ENCODE measurements at places on chromosomes 7 and 10.

GRCh38 chr10:124704428-124705380 is 39.5 kb downstream of the FAM53B start:
- DNase-seq: no peak

DNA sequence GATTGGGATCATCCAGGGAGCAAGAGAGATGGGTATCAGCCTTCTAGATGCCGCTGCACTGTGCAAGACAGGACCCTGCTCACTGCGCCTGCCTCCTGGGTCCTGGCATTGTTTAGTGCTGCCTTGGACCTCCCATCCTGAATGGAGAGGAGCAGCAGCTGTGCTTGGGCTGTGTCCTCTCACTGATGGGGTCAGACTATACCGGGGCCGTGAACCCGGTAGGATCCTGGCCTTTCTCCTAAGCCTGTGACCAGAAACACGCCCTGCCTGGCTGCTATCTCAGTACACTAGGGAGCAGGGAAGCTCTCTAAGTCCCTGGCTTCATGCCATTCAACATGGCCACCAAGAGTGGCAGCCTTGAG is 309.4 kb upstream of the ZNF32 start:
- no peak for DNase-seq

DNA sequence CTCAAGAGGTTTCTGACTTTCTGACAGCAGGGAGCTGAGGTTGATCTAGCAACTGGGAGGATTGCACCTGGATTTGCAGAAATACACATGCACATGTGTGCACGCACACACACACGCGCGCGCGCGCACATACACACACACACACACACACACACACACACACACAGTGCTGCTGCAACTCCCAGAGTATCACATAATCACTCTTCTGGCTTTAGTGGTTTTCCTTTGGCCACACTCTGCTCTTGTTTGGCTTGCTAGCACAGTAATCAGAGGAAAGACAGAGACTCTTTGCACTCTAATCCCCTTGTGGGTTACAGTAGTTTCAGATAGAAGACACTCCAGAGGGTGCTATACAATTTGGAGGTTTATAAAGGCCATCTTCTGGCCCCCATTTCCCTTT is 705.0 kb downstream of the AUTS2 start:
- no peak for DNase-seq

DNA sequence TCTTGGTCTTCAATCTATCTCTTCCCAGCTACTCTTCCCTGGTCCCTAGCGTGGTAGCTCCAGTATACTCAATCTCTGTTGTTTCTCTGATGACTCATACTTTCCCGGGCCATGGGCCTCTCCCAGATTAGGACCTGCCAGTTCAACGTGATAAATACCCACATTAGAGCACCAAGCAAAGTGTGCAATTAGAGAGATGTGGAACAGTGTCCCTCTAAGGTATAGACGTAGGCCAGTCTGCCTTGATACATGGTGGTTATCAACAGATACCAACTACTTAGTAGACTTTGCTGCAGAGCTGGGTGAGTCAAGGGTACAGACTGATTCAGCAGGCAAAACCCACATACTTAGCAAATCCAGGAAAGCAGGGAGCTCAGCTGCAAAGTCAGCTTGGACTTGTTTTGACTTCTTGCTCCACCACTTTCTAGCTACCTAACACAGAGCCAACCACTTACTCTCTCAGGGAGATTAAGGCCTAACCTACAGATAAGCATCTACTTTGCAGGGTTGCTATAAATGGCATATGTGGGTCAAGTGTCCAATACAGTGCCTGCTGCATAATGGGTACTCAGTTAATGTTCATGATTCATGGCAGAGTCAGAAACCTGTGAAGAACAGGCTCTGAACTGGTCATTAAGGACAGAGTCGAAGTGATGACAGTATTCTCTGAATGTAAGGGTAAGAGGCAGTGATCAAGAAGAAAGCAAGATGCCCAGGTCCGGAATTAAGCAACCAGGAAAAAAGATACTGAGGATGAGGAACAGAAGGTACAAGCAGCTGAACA is 176.1 kb downstream of the CHN2 start:
- DNase-seq: no peak

- no peak for DNase-seq
These were observed 101.8 kb upstream of the KMT2C start for GRCh38 chr7:152537639-152538038.

- no peak for DNase-seq
These were observed 142.0 kb downstream of the LCOR start for GRCh38 chr10:96973809-96974747.

- no peak for DNase-seq
These were observed 37.5 kb upstream of the DOCK1 start for GRCh38 chr10:126867567-126868365.

DNA sequence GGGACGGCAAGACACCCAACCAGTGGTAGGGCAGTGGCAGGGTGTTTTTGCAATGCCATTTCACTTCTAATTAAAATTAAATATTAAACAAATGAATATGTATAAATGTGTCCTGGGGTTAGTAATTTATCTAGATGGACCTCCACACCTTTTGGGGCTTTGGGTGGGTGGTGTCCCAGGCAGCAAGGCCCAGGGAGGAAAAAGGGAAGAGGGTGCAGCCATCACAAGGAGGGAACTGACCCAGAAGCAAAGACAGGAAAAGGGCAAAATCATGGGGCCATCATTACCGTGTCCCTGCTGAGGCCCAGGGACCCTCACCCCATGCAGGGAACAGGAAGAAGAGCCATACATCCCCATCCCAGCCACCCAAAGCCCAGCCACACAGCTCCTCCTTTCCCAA is 204.6 kb downstream of the GRID1 start:
- no peak for DNase-seq

- DNase-seq: no peak
These were observed 16.0 kb downstream of the ARL5B start for GRCh38 chr10:18675086-18675801.

- DNase-seq: no peak
These were observed 192.3 kb upstream of the SHH start for GRCh38 chr7:156004265-156005201.

DNA sequence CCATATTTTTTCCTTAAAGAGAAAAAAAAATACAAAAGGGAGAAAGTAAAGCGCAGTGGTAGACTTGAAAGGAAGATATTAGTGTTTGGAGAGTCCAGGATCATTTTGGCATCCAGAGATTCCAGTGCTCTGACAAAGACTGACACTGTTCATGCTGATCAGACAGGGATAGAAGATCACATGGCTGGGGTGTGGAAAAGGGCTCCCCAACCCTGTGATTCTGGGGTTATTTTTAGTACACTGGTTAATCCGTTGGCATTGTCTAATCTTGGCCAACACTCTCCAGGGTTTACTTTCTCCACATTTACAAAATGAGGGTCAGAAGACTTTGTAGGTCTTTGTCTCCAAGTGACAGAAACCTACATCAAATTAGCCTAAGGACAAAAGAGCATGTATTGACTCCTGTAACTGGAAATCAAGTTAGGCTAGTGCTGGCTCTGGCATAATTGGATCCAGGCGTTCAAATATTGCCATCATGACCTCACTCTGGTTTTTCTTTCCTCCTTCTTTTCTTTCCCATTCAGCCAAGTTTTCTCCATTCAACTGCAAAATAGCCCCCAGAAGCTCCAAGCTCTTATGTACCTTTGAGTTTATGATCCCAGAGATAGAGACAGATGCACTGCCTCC is 181.6 kb downstream of the PHTF2 start:
- DNase-seq: no peak

GRCh38 chr7:83001362-83002040 is 161.2 kb downstream of the PCLO start:
- no peak for DNase-seq

- DNase-seq: no peak
These were observed 66.5 kb downstream of the AFAP1L2 start for GRCh38 chr10:114337510-114338462.

DNA sequence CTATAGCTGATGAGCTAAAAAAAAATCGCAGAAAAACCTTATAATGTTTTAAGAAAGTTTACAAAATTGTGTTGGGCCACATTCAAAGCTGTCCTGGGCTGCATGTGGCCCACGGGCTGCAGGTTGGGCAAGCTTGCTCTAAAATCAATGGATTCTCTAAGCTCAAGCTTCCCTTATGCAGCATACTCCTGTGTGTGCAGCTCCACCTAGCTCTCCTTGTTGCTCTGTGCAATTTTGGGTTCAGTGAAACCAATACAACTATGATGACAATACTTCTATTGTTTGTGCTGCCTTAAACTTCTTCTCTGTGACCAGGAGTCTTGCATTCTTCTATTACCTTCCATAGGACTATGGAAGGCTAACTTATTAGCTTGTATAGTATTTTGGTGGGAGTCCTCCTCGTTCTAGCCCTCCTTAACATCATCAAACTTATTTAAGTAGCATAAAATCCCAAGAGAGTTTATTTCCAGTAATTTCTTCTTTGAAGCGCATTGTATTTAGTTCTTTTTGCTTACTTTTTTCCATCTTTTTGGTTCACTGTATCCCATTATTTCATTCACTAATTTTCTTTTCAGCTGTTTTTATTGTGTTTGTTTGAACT is 170.9 kb upstream of the SMIM30 start:
- DNase-seq: peak; percentile 70

- DNase-seq: no peak
These were observed 123.6 kb downstream of the TCF7L2 start for GRCh38 chr10:113073549-113074189.

- no peak for DNase-seq
These were observed 169.4 kb downstream of the ARHGAP12 start for GRCh38 chr10:31759124-31759798.

GRCh38 chr7:132837529-132837928 is 244.4 kb downstream of the CHCHD3 start:
- no peak for DNase-seq

DNA sequence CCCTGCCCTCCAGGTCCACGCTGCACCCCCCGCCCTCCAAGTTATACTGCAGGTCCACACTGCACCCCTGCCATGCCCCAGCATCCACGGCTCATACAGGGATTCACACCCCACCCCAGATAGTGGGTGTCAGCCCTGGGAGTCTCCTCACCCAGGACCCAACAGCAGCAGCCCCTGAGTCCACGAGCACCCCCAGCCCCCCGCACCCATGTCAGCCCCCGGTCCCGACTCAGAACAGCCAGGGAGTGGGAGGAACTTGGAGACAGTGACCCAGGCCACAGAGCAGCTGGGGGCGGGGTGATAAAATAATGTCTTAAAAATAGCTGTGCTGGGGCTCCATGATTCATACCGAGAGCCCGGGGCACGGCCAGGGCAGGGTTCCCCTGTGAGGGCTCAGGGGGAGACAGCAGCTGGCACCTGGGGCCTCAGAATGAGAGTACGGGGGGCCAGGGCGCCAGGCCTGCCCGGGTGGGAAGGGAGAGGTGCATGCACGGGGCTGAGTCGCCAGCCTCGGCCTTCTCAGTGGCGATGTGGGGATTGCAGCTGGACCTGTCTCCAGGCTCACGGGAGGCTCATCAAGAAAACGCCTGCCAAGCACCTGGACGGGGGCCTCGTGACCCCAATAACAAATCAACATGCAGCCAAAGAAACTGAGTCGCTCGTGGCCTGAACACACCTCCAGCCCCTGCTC is 29.8 kb downstream of the ADAP1 start:
- peak; percentile 13 for DNase-seq

- no peak for DNase-seq
These were observed 47.2 kb downstream of the MYL10 start for GRCh38 chr7:101581891-101582290.

GRCh38 chr10:132438091-132439024 is 41.4 kb downstream of the PWWP2B start:
- DNase-seq: no peak

DNA sequence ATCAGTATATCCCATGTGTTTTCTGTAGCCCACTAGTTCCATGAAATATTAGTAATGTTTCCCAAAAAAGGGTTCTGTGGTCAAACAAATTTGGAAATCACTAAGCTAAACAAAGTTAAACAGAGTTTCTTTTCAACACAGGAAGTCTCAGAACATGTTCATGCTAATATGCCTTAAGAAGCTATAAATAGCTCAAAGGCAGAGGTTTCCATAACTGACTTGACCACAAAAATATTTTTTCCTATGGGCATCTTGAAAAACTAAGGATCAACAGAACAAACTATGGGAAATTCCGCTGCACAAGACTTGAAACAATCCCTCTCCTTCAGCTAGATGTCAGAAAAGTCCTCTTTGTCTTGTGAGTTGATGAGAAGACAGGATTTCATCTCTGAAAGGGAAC is 59.7 kb downstream of the SEM1 start:
- no peak for DNase-seq

DNA sequence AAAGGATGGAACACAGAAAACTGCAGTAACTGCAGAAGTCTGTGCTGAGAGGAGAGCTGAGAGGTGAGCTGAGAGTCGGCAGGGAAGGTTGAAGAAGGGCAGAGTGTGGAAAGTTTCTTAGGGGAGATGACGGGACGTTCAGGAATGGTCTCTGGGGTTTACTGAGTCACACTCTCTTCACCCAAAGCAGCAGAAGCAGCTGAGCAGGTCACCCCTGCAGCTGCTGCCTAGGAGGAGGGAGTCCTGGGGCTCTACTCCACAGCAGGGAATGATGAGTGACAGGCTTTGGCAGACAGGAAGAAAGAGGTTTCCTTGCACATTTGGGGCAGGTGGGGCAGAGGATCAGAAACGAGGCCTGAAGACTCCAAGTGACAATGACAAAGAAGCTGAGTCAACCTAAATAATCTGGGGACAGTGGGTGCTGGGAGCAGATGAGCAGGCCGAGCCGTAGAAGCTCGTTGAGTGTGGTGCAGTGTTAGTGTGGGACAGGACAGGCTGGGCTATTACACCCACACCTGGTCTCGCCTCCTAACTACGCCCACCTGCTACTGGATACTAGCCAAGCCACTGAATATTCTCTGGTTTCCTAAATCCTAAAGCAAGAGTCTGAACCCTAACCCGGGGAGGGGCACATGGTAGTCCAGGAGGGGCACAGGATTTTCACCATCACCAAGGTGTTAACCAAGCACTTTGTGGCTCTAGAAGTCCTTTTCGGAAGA is 24.9 kb downstream of the BEND7 start:
- DNase-seq: no peak

GRCh38 chr7:21550076-21550475 is 7.2 kb downstream of the DNAH11 start:
- no peak for DNase-seq

- no peak for DNase-seq
These were observed 164.7 kb downstream of the GNAT3 start for GRCh38 chr7:80347173-80347572.

DNA sequence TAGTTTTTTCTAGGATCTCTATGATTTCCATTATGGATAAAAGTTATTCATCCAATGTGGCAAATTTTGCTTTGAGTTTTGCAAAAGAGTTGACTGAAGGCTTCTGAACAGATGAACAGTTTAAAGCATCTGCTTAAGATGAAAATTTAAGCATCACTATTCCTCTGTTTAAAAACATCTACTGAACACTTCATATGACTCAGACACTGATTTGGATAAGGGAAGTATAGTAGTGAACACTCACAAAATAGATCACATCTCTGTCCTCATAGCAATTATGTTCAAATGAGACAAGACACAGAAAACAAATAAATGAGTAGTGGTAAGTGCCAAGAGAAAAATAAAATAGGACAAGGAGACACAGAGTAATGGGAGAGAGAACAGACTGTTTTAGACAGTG is 157.3 kb downstream of the MBL2 start:
- DNase-seq: no peak

- no peak for DNase-seq
These were observed 2.1 kb upstream of the SHTN1 start for GRCh38 chr10:117007080-117007479.

GRCh38 chr7:80140388-80140787 is 5.8 kb downstream of the GNAI1 start:
- no peak for DNase-seq

All from Kasumi-1 (cell line).